ENCODE measurements at places on chromosomes 2 and 18.

DNA sequence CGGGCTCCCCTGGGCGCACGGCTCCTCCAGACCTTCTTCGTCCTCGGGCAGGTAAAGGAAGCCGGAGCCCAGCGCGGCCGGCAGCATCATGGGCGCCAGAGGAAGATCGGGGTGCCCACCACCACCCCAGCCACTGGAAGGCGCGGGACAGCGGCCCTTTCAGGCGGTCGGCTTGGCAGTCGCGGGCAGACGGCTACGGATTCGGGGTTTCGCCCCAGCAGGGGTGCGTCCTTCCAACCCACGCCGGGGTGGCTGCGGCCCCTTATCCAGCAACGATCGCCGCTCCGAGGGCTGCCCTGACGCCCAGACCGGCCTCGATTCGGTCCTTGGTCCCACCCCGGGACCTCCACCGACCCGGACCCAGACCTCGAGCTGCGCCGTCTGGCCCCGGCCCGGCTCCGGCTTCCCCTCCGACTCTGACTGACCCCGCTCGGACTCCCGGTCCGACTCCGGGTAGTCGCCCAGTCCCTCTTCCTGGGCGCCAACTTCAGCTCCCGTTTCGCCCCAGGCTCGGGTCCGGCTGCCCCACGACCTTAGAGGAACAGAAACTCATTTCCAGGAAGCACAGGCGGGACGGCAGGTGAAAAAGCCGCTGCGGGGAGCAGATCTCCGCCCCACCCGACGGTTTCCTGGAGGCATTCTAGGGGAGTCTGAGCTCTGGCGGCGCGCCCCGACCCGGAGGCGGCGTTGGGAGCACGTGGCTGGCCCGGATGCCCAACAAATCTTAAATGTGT is 30.2 kb upstream of the SSB start:
- DNase-seq = no peak

GRCh38 chr2:159561786-159562185 is 54.6 kb downstream of the BAZ2B start:
- no peak for DNase-seq

GRCh38 chr2:41775366-41776025 is 272.3 kb upstream of the PKDCC start:
- DNase-seq = no peak

DNA sequence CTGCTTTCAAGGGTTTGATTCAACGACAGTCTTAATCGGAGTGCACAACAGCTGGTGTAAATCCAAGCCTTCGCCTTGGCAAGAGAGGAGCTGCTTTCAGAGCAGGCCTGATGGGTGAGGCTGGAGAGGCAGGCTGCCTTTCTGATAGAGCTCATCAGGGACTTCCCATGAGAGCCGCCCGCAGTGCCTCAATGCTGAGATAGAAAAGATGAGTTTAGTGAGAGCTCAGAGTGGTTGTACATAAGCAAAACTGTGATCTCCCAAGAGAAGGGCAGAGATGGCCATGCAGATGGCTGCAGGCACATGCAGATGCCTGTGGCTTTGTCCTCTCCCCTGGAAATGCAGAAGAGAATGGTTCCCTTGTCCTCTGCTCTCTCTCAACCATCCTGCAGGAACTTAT is 122.1 kb downstream of the ARL4C start:
- no peak for DNase-seq

DNA sequence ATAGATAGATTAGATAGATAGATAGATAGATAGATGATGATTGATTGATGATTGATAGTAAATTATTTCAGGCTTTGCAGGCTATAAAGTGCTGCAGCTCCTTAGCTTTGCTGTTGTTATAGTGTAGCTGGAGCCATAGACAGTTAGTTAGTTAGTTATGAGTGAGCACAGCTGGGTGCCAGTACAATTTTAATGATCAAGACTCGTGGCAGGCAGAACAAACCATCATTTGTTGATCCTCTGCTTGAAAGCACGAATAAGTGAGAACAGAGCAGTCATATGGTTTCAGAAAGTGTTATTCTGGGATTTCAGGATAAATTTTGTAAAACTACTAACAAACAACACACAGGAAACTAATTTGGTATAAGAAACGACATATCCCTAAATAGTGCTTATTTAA is 53.9 kb downstream of the THOC1 start:
- DNase-seq = no peak

DNA sequence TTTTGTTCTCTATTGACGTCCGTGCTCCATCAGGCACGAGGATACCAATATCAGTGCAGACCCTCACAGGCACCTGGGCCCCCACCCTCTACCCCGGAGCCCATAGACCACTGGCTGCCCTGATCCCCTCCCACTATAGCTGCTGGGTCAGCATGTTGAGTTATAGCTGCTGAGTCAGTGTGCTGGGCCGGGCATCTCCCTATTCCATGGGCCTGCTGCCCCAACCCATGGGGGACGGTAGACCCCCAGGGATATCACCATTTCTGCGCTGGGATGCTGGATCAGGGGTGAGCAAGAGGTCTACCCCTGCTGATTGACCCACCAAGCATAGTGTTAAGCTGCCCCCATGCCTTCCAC is 100.1 kb upstream of the ST3GAL5 start:
- DNase-seq = no peak

DNA sequence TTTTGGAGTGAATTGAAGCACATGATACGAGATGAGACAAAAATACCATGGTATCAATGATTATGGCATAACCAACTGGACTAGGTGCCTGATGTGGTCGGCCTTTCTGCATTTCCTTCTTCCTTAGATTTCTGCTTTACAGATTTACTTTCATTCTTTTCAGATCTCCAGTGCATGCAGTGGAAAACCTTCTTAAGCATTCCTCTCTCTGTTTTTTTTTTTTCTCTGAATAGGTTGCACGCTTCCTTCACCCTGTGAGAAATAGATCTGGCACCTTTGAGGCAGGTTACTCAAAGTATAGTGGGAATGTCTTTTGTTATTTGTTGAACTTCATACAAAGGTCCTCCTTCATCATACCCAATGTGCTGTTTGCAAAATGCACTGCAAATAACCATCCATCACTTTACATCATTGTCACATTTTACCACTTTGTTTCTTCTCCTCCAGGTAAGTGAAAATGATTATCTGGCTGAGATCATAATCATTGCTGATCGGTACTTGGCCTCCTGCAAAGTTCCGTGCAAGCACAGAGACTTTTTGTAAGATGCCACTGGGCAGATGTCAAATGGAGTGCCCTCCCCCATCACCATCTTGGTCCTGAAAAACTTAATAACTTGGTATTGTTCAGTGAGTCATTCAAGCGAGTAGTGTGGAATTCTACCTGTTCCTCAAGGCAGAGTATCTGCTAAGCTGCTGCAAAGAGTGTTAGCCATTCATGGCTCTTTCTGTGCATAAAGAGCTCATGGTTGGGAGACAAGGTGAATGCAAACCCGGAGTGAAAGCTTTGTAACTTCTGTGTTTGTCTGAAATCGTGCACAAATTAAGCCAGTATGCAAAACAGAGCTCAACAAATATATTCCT is 30.0 kb upstream of the KLHL14 start:
- no peak for DNase-seq

GRCh38 chr2:105118960-105119359 is 81.1 kb downstream of the MRPS9 start:
- DNase-seq = no peak

DNA sequence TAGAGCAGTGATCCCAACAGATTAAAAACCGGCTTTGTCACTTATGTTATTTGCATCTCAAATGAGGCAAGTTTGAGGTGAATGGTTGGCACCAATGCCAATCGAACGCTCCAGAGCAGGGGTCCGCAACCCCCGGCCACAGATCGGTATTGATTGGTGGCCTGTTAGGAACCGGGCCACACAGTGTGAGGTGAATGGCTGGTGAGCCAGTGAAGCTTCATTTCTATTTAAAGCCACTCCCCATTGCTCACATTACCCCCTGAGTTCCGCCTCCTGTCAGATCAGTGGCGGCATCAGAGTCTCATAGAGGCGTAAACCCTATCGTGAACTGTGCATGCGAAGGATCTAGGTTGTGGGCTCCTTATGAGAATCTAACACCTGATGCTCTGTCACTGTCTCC is 132.0 kb downstream of the TMEM182 start:
- no peak for DNase-seq

GRCh38 chr2:9336241-9336575 is 87.1 kb downstream of the ITGB1BP1 start:
- no peak for DNase-seq

- no peak for DNase-seq
Measured at GRCh38 chr2:83967854-83968253, 491.2 kb downstream of the SUCLG1 start.

DNA sequence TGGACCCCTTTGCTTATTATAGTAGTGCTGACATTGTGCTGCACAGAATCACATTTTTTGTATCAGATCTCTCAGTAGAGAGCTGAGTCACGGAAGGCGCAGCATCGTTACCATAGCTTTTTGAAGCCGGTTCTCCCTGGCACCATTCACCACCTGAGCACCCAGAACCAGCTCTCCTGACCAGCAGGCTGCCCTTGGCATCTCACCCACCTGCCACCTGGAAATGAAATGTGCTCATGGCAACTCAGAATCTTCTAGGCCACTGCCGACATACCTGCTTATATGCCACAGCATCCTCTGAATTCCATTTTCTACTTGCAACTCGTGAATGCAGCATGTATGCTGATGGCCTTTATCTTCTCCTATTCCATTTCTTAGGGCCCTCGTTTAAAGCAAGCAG is 62.7 kb downstream of the COA5 start:
- DNase-seq = no peak

DNA sequence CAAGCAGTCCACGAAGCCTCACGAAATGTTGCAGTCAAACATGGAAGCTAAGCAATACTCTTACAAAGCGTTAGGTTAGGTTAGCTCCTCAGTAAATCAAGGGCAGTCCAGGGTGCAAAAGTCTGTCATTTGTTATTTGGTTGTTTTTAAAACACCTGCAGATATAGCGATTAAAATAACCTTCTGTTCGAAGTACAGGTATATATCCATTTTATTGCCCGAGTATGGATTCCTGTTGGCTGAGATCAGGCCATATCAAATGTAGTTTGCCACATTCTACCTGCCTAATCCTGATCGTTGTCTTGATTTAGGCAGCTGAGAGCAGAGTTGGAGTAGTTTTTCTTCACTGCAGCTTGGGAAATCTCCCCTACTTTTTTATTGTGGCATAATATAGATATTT is 99.5 kb upstream of the EPB41L3 start:
- no peak for DNase-seq

DNA sequence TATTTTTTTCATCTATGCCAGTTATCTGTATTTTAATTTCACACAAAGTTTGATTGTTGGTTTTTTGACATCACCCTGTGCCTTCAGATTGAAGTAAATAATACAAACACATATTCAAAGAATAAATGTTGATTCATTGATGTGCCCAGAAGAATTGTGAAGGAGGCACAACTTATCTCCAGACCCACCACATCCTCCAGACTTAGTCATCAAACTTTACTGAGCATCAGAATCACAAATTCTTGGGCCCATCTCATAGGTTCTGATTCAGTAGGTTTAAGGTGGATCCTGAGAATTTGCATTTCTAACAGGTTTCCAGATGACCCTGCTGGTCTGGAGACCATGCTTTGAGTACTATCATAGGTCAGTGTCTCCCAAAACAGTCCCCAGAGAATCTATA is 82.8 kb upstream of the PIK3C3 start:
- DNase-seq = no peak

DNA sequence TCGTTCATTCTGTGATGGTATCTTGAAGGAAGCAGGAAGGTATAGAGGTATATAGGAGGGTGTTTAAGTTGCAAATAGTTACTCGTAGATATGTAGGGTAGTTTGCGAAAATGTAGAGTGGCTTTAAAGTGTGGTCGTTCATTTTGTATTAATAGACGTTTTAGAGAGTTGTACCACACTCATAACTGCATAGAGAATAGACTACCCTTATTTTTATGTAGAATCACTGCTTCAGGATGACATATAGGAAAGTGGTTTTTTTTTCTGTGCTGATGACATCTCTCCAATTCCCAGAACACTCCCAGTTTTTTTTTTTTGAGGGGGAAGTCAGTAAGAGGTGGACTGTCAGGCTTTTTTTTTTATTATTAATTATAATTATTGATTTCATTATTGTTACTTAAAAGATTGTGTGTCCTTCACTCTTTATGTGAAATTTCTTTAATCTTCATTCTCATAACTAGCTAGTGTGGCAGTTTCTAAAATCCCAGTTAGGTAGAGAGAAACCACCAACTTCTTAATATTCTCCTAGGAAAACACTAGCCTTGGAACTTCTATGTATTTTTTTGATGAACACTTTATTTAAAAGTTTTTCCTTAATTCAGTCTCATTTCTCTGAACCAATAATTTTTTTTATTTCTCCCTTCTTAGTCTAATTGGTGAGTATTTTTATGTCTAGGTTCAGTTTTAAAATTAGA is 1.5 kb downstream of the ACTR3 start:
- DNase-seq = no peak

GRCh38 chr2:105822186-105822585 is 77.5 kb downstream of the NCK2 start:
- DNase-seq = no peak

- no peak for DNase-seq
Measured at GRCh38 chr2:228245601-228246000, 64.1 kb upstream of the SPHKAP start.

DNA sequence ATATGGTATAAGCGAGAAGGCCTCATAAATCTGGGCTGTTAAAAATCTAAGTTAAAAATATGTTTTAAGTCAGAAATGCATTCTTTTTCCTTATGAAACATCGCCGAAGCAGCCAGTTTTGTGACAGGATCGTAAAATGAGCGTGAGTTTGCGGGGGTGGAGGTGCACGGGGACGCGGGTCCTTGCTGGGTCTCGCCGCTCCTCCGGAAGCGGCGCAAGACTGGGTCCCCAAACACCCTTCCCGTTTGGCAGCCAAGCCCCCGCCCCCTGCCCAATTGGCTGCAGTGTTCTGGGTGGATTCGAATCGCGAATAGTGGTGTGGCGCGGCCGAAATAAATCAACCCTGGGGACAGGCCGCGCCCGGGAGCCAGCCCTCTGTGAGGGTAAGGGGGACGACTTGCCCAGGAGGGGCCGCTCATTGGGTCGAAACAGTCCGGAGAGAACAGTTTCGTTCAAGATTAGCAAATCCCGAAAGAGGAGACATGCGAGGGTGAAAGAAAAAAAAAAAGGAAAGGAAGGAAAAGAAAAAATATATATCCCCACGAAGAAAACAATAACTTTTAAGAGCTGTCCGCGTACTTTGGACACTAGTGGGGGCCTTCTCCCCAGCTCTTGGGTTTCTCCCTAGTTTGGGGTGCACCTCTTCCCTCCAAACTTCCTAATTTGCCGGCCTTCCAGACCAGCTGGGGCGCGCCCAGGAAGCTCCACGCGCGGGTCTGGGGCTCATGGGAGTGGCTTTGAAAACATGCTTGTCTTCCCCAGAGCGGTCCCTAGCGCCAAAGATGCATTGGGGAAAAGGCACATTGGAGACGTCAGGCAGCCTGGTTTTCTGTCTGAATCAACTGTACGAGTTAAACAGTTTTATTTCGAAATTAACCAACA is 3.1 kb upstream of the GATA6 start:
- DNase-seq = peak; percentile 61

- no peak for DNase-seq
Measured at GRCh38 chr2:189153619-189154018, 25.9 kb downstream of the COL5A2 start.

DNA sequence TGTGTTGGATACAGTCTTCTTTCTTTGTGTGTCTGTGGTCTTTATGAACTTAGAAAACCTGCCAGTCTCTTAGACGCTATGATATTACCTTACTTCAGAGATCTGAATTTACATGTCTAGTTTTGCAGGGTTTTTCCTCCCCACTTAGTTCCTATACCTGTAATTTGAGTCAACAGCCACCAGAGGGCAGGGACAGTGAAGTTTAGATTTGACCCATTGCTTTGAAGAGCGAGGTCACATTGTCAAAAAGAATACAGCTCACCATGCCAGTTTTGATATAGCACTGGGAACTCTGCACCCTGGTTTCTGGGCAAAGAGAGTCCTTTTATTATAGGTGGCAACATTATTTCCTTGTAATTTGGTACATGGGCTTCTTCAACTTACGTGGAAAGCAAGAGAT is 102.3 kb downstream of the MAPK4 start:
- no peak for DNase-seq

All from thoracic aorta (tissue), 2 donors.